Activated T-helper 1 cell treated with anti-CD3 and anti-CD28 coated beads, Interleukin-12 subunit alpha, Interleukin-12 subunit beta, Interleukin-2, Interleukin-4 antibody, amounts not matched to agents 30 ng/mL and 10 ng/mL and 1 ng/mL, durations not matched to agents 14 hours and 24 hours and 36 hours (primary cell): ENCODE measurements at places on chromosomes 13 and 19. TPM values are rescaled to one million over a fixed set of nuclear protein-coding genes. Genes with fewer than 3 reads are reported as not detected.
A peak's percentile ranks its signal among the peaks of the same experiment; 100 is the strongest.

HCN2 gene
- 1.1 and 1.2 TPM in 2 replicates for total RNA-seq

CYP4F22 gene
- total RNA-seq = 0.10 TPM in 1 of 2 replicates, not detected in the other

DNA sequence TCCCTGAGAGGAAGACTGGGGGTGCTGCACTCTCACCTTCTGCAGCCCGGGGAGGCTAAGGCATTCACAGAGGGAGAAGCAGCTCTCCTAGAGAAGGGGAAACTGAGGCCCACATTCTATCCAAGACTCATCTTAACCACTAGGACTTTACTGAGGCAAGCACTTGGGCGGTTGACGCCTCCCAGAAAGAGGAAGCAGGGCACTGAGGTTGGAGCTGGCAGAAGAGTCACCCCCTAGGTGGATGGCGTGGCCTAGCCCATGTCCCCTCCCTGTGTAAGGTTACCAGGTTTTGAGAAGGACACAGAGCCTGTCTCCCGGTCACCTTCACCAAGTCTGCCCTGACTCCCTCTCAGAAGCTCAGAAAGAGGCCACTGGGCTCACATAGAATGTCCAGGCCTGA, 2.7 kb downstream of the S1PR2 start:
- no peak for DNase-seq
- peaks cover 3% of the 10 kb centered on the region for H3K36me3 ChIP-seq
- peaks cover 20% of the 10 kb centered on the region for H3K4me1 ChIP-seq
- no peak overlapping the region for H3K27ac ChIP-seq

- H3K4me1 ChIP-seq = no peaks in the 10 kb centered on the region
- H3K4me3 ChIP-seq = no peak overlapping the region
- no peak overlapping the region for H3K27ac ChIP-seq
- peaks cover 12% of the 10 kb centered on the region for H3K27me3 ChIP-seq
- H3K36me3 ChIP-seq = no peaks in the 10 kb centered on the region
Measured at GRCh38 chr19:8640402-8641004, 10.1 kb downstream of the NFILZ start.

- H3K4me1 ChIP-seq = no peaks in the 10 kb centered on the region
- no peak for DNase-seq
- H3K4me3 ChIP-seq = no peak overlapping the region
- H3K27me3 ChIP-seq = no peaks in the 10 kb centered on the region
- no peak overlapping the region for H3K27ac ChIP-seq
Measured at GRCh38 chr13:111316161-111316730, 4.2 kb upstream of the TEX29 start.

ZNF264 gene
- 16.1 and 18.3 TPM in 2 replicates for total RNA-seq

FZR1 gene
- 41.1 and 45.3 TPM in 2 replicates for total RNA-seq

GRCh38 chr19:40424637-40425449, 949 bp downstream of the SERTAD1 start:
- H3K27me3 ChIP-seq = peaks cover 2% of the 10 kb centered on the region
- peaks cover 11% of the 10 kb centered on the region for H3K36me3 ChIP-seq
- DNase-seq = no peak
- peak overlapping the region; percentile 88 for H3K27ac ChIP-seq
- H3K4me1 ChIP-seq = peaks cover 8% of the 10 kb centered on the region
